ENCODE measurements at places on chromosomes 5 and 9.

GRCh38 chr5:108271127-108271526 lies 110.8 kb downstream of the FBXL17 start:
- no peak for DNase-seq

GRCh38 chr5:133370904-133371303 lies 241.4 kb downstream of the FSTL4 start:
- no peak for DNase-seq

DNA sequence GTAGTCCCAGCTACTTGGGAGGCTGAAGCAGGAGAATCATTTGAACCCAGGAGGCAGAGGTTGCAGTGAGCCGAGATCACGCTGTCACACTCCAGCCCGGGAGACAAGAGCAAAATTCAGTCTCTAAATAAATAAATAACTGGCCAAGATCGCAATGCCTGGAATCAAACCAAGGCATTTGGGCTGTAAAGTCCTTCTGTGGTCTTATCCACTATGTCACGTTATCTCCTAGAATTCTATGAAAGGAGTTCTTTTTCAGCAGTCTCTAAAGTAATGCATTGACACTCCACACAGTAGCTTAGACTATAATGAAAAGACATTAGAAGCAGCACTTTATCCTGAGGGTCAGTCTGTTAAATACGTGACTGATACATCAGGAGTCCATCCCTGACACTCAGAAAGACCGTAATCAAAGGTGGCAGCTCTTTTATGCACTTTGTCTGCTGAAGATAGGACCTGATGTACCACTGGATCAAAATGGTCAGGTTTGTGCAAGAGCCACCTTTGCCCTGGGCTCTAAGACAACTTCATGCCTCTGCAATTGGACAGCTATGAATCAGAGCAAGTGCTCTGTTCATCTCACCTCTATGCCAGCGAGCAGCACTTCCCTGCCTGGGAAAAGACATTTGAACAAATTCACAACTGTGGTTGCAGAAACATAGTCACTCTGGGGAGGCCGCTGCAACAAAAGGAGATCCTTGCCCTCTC lies 31.7 kb upstream of the GNA14 start:
- no peak for DNase-seq

- DNase-seq: no peak
Observed at GRCh38 chr9:20659474-20659967, 24.5 kb upstream of the FOCAD start.

DNA sequence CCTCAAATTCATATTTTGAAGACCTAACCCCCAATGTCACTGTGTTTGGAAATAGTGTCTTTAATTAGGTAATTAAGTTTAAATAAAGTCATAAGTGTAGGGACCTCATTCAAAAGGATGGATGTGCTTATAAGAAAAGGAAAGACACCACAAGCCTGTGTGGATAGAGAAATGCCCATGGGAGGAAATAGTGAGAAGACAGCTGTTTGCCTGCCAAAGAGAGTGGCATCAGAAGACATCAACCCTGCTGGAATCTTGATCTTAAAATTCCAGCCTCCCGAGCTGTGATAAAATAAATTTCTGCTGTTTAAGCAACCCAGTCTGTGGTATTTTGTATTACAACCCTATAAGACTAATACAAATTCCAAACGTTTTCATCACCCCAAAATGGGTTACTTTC lies 1867.9 kb upstream of the NUDT12 start:
- no peak for DNase-seq

All from memory B cell (primary cell).